ENCODE measurements at places on chromosomes 2 and 18. TPM values are rescaled to one million over a fixed set of nuclear protein-coding genes. Genes with fewer than 3 reads are reported as not detected.

FRZB gene
- 2.3 TPM for polyA plus RNA-seq

DNA sequence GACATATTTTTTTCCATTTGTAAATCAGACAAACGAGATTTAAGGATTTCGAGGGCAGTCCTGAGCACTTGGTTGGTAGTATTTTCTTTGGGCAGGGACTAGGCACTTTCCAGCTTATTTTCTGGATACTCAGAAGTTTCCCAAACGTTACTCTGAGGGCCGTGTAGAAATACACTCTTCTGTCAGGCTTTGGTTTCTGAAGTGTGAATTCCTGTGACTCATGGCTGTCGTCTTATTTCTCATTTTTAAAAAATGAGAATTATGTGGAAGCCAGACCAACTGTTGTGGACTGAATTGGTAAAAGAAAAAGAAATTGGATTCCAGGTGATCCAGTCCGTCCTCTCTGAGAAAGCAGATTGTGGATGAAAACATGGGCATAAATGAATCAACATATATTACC lies 658.6 kb upstream of the FANCL start:
- DNase-seq, result no peak

GRCh38 chr18:59323931-59324622 lies 5.6 kb upstream of the CPLX4 start:
- DNase-seq, result no peak

PDIA6 gene
- 292 TPM for polyA plus RNA-seq

- DNase-seq, result no peak
Measured at GRCh38 chr2:191270306-191271161, 25.3 kb downstream of the MYO1B start.

GRCh38 chr18:11607906-11608305 lies 1.5 kb upstream of the SLC35G4 start:
- no peak for DNase-seq

FNDC4 gene
- 12.3 TPM for polyA plus RNA-seq

- DNase-seq, result no peak
Measured at GRCh38 chr2:174350018-174350417, 15.3 kb downstream of the SP9 start.

DNA sequence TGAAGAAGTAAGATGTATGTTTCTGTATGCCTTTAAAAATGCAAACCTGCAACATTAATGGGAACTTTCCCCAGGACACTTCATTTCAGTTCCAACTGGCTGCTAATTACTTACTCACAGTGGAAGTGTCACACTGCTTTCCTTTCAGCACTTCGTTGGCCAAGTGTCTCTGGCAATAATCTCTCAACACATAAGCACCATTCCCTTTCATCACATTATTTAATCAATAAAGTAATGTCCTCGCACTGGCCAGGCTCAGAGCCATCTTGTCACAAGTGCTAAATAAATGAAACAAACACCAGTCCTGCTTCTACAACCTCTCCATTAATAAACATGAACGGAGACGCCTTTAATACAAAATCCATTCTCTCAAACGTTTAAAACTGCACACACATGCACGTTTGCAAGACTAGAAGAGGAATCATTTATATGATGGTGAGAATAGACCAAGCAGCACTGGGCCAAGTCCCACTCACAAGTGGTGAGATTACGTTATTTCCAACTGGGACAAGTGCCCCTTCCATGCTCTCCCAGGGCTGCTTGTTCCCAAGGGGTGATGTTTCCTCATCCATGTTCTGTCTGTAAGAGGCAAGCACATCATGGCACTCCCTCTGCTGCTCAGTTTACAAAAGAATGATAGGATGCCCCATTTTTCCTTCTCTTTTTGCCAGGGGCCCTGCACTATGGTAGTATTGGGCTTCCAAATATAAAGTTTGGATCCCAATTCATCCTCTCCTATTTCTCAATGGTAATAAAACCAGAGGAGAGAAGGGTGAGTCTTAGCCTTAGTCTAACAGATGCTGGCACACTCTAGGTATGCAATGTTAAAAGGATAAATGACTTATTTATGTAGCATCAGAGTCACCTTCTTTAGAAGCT lies 56.8 kb upstream of the ETAA1 start:
- no peak for DNase-seq

DNA sequence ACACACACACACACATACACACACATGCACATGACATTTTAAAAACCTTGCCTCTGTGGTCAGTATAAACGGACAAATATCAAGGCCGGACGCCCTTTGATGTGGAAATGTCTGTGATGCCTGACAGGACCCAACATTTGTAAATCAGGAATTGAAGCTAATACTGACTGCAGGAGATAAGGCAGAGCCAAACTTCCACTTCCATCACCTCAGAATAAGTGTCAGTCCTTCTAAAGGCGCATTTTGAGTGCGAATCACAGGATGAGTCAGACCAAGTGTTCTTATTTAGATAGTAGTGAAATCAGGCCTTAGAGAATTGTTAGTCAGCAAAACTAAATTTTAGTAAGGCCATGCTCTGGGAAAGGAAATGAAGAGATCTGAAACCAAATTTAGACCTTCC lies 211.7 kb upstream of the LRATD1 start:
- no peak for DNase-seq

DNA sequence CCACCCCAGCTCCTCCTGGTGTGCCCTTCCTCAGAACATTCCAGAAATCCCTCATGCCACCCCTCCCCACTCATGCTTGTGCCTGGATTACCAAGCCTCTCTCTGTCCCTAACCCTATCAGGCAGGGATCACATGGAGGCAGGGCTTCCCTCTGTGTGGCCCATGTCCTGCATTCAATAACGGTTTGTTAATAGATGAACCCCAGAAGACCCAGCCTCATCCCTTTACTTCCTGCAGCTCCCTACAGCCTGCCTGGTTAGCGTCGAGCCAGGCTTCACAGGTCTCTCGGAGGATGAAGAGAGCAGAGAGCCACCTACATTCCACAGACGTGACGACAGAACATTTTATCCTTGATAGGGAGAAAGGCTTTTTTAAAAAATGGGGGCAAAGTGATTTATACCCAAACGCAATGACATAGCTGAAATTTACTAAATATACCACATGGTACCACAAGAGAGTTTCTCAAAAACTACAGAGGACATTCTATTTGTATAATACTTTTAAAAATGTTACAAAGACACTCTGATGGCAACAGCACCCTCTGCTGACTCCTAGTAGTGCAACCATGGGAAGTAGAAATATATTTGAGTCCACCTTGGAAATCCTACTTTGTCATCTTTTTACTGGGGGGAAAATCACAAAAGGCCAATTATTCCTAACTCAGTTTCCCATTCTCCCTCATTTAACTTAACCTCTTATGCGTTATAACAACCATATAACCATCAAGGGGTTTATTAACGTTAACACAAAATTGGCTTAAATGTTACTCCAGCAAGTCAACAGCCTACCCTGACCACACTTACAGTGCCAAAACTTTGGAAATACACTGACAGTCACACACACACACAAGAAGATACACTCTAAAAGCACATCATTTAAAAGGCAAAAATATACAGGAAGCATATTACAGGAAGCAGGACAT lies 30.7 kb downstream of the FBXO15 start:
- peak; percentile 11 for DNase-seq

DNA sequence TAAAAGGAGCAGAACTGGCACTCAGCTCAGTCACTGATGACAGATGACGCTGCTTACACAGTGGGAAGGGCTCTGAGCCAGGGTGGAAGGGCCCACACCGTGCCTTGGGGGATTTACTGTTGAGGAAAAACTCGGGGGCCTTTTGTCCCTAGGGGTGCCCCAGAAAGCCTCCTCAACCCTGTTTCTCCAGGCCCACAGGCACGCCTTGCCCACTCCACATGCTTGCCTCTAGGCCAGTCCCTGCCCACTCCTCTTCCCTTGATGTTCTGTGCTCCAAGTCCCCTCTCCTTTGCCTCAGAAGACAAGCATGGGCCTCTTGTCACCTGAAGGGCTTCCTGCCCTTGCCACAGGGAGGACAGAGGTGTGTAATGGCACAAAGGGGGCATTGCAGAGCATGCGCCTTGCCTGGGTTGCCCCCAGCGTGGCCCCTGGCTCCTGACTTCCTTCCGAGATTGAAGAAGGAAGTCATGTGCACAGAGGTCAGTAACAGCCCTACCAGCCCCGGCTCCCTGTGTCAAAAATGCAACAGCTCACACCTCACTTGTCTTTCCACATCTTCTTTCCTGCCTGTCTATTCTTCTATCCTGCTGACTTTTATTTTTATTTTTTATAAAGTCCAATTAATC lies 65.1 kb downstream of the LIPG start:
- DNase-seq, result no peak

DNA sequence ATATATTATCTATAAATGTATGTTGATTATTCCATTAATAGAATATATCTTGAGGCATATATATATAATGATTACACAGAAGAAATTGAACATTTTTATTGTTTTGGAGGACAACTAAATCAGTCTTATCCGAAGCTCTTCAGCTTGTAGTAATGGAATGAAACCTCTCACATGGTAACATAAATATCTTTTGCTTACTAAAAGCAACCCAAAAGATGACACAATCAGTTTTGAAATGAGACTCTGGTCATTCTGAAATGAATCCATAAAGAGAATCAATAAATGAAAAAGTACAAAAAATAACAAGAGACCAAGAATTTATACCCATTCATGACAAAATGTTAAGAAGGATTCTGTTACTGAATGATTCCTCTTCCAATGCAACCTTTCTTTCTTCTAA lies 110.2 kb downstream of the FIGN start:
- no peak for DNase-seq

DNA sequence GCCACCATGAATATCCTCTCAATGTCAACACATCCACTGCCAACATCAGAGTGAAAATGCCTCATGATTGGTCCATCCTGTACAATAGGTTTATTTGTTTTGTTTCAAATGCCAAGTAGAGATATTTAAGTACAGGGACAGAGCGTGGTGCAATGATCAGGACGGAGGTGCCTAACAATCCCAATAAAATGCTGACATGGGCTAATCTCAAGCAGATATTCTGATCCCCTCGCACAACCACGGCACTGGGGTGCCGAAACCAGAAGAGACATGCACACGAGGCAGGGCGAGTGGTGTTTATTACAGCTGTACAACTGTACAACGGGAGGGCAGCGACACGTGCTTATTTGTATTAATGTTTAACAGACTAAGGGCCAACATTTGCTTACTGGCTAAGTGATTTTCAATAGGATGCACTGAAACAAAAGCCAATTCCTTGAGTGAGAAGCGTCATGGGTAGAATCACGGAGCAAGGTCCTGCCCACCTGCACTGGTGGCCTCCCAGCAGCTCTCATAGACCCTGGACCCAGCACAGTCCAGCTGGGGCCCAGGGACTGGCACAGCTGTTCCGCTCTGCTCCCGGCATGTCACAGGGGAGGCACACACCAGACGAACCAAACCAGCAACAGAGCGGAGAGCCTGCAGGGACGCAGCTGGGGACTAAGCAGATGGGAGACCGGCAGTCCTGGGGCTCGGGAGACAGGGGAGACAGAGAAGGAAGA lies 101.4 kb downstream of the HDAC4 start:
- no peak for DNase-seq

CWC22 gene
- polyA plus RNA-seq, result 42.8 TPM

DNA sequence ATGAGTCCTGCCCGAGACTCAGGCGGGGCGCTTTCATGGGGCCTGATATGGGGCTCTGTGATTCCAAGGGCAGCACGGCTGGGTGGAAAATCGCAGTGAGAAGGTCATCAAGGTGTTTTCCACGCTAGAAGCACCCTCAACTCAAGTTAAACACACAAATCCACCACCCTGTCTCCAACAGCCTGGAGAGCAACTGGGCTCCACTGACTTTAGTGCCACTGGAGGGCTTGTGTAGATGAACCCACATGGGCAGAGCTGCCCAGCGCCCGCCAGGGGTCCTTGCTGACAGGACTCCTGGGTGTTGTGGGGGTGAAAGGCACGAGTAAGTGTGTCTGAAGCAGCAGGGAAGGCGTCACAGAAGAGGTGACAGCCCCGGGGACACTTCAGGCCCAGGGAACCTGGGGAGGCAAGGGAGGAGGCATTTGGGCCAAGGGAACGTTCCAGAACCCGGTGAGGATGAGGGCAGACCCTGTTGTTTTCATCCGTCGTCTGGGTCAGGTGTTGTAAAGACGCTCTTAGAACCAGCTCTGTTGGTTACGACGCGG lies 51.8 kb upstream of the CTDP1 start:
- peak; percentile 67 for DNase-seq

- peak; percentile 34 for DNase-seq
Measured at GRCh38 chr2:233456111-233456510, 101.8 kb downstream of the DGKD start.

MAP2 gene
- polyA plus RNA-seq, result 10.9 TPM

YIPF4 gene
- 61.9 TPM for polyA plus RNA-seq

- DNase-seq, result no peak
Measured at GRCh38 chr2:32838418-32838817, 108.3 kb upstream of the LTBP1 start.

ABCB11 gene
- polyA plus RNA-seq, result 0.04 TPM

DNA sequence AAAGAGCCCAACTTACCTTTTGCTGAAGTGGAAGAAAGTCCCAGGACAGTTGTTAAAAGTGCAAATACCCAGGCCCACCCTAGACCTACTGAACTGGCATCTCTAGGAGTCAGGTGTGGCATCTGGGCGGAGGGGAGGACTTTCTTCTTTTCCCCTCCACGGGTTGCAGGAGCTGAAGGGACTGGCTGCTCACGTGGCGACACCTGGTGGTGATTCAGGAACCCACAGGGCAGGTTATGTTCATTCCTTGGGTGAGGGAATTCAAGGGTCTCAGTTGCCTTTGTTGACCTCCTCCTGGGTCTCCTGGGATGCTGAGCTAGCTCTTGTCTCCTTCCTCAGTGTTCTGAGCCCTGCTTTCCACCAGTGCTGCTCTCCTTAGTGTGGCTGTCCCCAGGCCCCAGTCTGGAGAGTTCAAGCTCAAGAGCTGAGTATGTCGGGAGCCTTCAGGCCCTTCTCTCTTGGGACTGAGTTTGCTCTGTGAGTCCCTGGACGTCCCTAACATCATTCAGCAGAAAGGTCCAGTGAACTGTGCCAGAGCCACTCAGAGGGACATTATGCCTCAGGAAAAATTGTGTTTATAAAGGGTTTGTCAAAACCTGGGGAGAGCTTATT lies 56.9 kb downstream of the DYSF start:
- peak; percentile 63 for DNase-seq

CDK5R2 gene
- polyA plus RNA-seq, result 0.18 TPM

DNA sequence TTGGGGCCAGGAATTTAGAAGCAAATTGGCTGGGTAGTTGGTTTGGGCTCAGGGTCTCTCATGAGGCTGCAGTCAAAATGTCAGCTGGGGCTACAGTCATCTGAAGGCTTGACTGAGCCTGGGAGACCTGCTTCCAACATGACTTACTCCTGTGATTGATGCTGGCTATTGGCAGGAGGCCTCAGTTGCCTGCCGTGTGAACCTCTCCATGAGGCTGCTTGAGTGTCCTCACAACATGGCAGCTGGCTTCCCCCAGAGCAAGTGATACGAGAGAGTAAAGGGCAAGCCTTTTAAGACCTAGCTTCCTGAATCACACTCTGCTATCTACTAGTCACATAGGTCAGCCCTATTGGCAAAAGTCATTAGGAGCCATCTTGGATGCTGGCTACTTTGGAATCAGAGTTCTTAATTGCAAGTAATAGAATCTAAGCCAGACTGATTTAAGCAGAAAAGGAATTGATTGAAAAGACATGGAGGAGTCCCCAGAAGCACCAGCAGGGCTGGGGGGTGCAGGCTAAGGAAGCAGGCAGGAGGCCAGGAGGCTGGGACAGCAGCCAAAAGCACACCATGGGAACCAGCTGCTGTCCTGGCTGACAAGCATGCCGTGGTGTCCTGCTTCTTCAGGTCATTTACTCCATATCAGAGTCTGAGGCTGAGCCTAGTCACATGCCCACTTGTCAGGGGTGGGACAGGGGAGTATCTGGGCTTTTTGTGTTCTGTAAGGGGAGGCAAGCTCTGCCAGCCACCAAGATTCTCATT lies 7.8 kb upstream of the GIGYF2 start:
- DNase-seq, result no peak

ALLC gene
- not detected for polyA plus RNA-seq
